ENCODE measurements at places on chromosomes 5 and 9.

DNA sequence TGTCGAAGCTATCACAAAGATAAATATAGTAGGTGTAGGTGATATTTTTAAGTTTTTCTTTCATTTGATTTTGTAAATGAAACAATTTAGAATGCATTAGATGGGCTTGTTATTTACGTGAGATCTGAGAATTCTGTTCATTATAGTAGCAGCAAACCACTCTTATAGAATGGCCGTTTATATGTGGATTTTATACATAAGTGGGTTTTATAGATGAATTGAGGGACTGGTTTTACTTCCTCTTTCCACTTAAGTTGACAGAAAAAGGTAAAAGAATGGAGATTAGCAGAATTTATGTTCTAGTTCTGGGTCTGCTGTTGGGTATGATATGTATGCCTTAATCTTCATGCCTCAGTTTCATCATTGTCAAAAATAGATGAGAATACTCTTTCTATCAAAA lies 5.6 kb downstream of the RMI1 start:
- no peak for DNase-seq

GRCh38 chr5:164058621-164059020 lies 553.2 kb downstream of the MAT2B start:
- no peak for DNase-seq

- DNase-seq = peak; percentile 81
Observed at GRCh38 chr5:139746691-139747582, 48.7 kb upstream of the PSD2 start.

DNA sequence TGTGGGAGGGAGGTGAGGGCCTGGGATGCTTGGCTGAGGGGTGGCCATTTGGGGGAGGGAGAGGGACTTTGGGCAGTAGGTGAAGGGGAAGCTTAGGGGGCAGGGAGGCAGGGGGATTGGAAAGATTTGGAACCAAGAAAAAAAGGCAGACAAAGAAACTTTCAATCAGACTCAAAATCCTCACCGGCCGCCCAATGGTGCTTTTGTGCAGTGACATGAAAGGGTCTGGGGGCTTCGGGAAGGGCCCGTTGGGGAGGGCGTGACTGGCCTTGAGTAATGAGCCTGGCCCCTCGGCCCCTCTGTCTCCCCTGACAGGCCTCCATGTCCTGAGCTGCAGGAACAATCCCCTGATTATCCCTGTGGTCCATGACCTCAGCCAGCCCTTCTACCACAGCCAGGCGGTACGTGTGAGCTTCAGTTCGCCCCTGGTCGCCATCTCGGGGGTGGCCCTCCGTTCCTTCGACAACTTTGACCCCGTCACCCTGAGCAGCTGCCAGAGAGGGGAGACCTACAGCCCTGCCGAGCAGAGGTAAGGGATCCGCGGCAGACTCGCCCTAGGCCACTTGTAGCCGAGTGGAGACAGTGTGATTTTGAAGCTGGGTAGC lies 181.1 kb downstream of the PAPPA start:
- DNase-seq = no peak

DNA sequence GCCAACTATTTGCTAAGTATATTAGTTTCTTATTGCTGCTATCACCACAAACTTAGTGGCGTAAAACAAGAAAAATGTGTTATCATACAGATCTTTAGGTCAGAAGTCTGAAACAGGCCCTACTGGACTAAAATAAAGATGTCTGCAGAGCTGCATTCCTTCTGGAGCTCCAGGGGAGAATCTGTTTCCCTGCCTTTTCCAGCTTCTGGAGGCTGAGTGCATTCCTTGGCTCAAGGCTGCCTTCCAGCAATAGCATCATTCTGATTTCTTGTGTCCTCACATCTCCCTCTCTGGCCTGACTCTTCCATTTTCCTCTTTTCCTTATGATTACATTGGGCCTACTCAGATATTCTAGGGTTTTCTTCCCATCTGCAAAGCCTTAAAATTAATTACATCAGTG lies 15.9 kb downstream of the MAN2A1 start:
- no peak for DNase-seq

DNA sequence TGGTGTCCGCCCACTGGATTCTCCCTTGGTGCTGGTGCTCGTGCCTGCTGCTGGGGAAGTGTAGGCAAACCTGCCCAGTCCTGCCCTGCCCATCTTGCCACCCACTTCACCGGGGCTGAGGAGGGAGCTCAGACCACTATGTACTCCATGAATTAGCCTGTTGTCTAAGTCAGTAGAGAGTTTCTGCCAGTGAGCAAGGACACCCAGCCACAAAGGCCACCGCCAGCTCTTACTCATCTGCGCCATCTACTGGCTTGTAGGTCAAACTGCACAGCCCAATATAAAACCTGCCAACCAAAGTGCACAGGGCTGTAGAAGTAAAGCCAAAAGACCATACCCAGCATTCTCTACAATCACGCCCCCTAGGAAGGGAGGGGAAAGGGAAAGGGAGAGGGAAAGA lies 102.3 kb downstream of the GLIS3 start:
- DNase-seq = no peak

GRCh38 chr5:125011419-125011818 lies 265.0 kb upstream of the ZNF608 start:
- no peak for DNase-seq

DNA sequence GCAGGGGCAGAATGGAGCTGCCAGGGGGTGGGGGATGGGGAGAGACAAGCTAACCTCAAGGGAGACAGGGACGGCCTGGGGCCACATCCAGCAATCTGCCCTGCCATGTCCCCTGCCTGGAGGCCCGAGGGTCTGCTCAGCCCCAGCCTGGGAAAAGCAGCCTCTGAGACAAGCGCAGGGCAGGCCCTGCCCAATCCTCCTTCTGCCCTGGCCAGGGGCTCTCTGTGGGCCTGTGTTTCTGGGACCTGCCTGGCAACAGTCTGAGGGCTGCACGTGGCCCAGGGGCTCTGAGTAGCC lies 13.9 kb upstream of the QSOX2 start:
- DNase-seq = no peak

DNA sequence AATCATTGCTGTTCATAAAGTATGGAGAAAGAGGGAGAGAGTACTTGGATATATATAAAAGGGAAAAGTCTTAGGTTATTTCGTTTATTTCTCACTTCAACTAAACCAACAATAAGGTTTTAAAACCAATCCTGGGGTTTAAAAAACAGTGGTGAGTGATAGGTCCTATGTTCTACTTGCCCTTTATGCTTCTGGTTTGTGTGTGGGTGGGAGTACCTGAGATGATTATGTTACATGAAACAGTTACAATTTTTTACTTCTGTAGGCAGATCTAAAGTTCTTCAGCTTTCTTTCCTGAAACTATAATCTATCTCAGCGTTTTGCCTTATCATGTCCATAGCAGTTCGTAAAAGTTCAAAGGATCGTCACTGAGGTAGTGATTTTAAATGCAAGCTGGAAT lies 49.2 kb downstream of the STX17 start:
- no peak for DNase-seq

DNA sequence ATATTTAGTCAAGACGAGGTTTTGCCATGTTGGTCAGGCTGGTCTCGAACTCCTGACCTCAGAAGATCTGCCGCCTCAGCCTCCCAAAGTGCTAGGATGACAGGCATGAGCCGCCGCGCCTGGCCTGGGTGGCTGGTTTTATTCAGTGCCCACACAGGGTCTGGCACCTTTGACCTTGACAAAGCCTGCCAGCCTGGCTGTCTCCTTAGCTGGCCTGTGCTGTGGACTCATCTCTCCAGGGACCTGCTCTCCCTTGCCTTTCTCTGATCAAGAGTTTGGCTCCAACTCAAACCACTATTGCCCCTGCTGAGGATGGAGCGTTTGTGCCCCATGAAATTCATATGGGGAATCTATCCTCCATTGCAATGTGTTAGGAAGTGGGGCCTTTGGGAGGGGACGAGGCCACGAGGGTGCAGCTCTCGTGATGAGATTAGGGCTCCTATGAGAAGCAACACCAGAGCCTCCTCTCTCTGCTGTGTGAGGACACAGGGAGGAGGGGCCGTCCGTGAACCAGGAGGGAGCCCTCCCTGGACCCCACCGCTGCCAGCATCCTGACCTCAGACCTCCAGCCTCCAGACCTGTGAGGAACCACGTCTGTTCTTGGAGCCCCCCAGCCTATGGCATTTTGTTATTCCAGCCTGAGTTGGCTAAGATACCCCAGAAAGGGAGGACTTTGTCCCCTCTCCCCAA lies 45.0 kb downstream of the MRPL36 start:
- DNase-seq = peak; percentile 33

GRCh38 chr9:13992138-13993088 lies 321.5 kb downstream of the NFIB start:
- DNase-seq = no peak

- no peak for DNase-seq
Observed at GRCh38 chr9:133428617-133429101, 6.5 kb downstream of the ADAMTS13 start.

DNA sequence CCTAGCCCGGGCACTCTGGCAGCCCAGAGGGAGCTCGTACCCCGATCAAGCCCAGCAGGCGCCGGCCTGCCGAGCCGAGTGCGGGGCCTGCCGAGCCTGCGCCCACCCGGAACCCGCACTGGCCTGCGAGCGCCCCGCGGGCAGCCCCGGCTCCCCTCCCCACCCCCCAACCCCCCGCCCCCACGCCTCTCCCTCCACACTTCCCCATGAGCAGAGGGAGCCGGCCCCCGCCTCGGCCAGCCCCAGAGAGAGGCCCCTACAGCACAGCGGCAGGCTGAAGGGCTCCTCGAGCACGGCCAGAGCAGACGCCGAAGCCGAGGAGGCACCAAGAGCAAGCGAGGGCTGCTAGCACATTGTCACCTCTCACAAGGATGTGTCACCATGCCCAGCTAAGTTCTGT lies 36.2 kb upstream of the CCDC180 start:
- DNase-seq = no peak

DNA sequence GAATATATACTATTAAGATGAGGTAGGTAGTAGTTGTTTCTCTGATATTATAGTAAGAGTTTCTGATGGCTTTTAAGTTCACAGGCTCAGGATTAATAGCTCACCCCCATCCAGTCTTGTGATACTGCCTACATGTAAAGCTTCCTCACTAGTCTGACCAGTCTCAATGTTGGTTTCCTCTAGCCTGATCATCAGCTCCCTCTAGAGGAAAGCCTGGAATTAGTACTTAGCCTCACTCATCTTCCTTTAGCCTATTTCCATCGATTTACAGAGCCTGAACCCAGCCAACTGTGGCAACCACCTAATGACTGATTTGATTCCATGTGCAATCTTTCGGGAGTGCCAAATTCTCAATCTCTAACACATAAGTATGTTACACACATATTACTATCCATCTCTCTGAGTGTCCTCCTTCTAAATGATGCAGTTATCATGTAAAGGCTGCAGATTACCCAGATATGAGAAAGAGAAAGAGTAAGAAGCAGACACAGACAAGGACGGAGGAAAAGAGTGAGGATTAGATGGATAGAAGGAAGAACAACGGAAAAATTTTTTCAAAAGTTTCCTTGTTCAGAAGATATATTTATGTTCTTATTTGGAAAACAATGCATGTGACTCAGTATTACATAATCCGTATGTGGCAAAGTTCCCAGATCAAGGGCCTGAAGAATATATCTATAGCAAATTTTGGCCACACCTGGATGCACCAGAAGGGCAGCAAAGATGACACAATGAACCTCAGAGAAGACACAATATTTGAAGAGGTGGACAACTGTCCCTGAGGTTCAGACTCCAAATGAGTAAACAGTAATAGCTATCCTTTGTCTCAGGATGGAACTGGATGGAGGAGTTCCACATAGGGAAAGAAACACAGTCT lies 333.7 kb downstream of the ELAVL2 start:
- no peak for DNase-seq

DNA sequence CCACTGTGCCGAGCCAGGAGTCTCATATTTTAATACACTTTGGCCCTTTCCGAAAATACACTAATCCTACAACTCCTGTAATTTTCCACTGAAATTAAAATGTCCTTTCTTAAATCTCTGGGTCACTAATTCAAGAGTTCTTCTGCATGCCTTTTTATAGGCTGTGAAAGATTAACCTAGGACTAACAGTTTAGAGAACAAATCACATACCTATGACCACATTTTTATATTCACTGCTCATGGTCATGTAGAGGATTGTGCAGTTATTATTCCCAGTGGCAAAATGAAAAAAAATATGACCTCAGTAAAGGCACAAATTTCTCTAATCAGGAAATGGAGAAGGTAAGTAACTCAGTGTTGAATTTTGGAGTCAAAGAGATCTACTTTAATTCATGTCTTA lies 33.4 kb downstream of the SLCO4C1 start:
- no peak for DNase-seq

DNA sequence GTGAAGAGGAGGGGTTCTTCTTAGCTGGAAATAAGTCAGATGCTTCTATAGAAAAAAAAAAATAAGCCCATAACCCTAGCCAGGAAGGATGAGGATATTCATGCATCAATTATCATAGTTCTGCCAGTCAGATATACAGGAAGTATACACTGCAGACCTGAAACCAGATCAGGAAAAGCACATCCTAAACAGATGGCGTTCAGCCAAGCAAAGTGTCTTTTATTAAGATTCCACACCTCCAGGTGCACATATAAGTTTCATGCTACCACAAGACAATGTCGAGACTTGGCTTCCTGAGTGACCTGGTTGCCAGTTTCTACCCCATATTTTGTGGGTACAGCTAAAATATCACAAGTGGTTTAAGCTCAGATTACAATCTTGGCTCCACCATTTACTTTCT lies 108.3 kb downstream of the CETN3 start:
- DNase-seq = no peak

DNA sequence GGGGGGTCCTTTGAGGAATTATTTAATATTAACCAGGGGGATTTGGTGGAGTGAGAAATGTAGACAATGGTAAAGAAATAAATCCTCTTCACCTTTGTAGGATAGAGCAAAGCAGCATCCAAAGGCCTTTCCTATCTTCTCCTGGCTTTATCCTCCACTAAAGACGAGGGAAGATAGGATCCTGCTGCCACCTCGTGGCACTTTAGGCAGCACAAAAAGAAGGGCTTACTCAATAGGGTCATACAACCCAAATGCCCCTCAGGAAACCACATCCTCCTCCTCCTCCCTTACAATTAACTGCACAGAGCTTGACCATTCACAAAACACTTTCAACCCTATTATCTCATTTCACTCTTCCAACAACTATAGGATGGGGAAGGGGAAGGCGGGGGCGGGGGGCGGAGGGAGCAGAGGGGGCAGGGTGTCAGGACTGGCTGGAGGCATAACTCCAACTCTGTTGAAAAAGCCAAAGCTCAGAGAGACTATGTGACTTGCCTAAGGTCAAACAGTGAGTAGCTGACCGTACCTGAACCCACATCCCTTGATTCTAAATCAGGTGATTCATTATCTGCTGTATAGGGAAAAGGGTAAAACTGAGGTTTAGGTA lies 45.4 kb upstream of the MYOT start:
- DNase-seq = no peak
